MCF 10A (cell line): ENCODE measurements at places on chromosomes 11 and 22. TPM values are rescaled to one million over a fixed set of nuclear protein-coding genes. Genes with fewer than 3 reads are reported as not detected.

GRCh38 chr11:34654483-34655334 is 33.8 kb downstream of the EHF start:
- peaks cover 51% of the 10 kb centered on the region for H3K4me1 ChIP-seq
- peak overlapping the region; percentile 96 for H3K27ac ChIP-seq
- no peaks in the 10 kb centered on the region for H3K27me3 ChIP-seq
- peak; percentile 96 for DNase-seq

BUD13 gene
- total RNA-seq: 11.8 and 15.1 TPM in 2 replicates

DNA sequence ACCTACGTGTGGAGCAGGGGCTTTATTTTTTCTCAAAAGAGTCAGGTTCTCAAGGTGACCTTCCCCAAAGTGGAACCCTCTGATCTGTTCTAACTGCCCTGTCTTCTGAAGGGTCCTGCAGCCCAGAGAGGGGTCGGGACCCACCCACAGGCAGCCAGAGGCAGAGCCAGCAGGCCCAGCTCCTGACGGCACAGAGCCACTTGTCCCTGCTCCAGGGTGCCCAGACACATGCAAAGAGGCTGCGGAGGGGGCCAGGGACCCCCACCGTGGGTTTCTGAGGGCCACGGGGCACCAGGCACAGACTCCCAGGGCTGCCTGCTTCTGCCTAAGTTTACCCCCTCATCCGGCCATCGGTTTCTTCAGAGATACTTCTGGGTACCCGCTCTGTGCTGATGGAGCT is 37.1 kb downstream of the FLRT1 start:
- H3K4me1 ChIP-seq: no peaks in the 10 kb centered on the region
- H3K27me3 ChIP-seq: no peaks in the 10 kb centered on the region
- DNase-seq: no peak
- no peak overlapping the region for H3K27ac ChIP-seq
- peaks cover 6% of the 10 kb centered on the region for H3K36me3 ChIP-seq

DNA sequence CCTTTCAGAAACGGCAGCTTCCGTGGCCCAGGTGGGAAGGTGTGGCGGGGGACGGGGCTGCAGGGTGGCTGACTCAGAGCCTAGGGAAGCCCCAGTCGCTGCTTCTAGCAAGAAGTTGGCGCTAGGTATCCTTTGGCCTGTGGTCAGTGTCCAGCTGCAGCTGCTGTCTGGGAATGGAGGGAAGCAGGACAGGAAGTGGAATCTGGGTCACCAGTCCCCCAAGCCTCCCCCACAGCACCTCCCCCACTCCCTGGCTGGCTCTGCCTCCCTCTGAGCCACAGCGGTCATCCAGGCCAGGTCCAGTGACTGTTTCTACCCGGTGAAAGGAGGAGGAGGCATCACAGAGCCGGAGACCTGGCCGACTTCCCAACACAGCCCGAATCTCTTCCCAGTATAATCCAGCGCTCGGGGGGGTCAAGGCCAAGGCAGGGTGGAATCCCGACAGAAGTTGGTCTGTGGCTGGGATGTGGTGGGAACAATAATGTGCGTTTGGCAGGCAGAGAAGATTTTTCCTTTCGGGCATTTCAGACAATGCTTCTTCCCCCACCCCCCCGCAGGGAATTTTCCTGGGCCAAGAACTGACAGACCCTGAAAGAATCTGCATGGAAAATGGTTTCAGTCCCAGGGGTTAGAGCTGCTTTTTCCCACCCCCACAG is 45.1 kb downstream of the C11orf96 start:
- peaks cover 16% of the 10 kb centered on the region for H3K27me3 ChIP-seq
- peak; percentile 34 for DNase-seq
- H3K4me3 ChIP-seq: no peak overlapping the region

SLC25A17 gene
- total RNA-seq: 21.1 and 22.3 TPM in 2 replicates
